ENCODE measurements at places on chromosomes 12 and 14. TPM values are rescaled to one million over a fixed set of nuclear protein-coding genes. Genes with fewer than 3 reads are reported as not detected.

Gene C14orf39
- 0.36 TPM for total RNA-seq

Gene SIX4
- 26.0 TPM for total RNA-seq

- DNase-seq, result peak; percentile 20
Measured at GRCh38 chr12:3579446-3580093, 88.6 kb downstream of the PRMT8 start.

- DNase-seq, result no peak
Measured at GRCh38 chr12:52404951-52405350, 1.2 kb downstream of the KRT82 start.
